Effector CD8-positive, alpha-beta T cell (primary cell): ENCODE measurements at places on chromosomes 6 and 20.
A peak's percentile ranks its signal among the peaks of the same experiment; 100 is the strongest.

GRCh38 chr6:71474942-71475341, 186.3 kb downstream of the OGFRL1 start:
- no peak for DNase-seq

DNA sequence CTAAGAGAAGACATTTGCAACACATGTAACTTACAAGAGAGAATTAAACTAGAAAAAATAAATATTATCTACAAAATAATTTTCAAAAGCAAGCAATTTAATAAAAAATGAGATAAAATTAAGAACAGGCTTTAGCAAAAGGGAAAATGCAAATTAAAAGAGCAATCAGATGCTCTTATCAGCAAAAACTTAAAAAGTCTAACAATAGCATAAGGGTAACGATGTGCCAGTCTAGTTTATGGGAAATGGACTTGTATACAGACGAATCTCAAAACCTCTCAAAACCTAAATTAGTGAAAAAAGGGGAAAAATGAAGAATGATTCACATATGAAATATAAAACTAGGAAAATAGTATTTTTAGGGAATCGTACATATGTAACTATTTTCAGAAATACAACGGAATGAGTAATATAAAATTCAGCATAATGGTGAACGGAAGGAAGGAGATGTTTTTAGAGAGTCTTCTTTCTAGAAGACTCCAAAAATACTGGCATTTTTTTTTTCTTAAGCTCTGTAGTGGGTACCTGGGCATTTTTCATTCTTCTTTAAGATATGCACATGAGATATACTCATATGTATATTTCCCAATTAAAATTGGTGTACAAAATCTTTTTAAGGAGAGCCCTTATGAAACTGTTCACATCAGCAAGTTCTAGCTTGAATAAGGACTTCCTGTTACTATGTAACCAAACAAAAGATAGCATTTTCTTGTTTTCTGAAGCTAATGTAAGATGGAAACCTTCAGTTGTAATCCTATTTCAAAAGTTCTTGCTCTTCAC, 927 bp upstream of the MANEA start:
- DNase-seq: no peak

DNA sequence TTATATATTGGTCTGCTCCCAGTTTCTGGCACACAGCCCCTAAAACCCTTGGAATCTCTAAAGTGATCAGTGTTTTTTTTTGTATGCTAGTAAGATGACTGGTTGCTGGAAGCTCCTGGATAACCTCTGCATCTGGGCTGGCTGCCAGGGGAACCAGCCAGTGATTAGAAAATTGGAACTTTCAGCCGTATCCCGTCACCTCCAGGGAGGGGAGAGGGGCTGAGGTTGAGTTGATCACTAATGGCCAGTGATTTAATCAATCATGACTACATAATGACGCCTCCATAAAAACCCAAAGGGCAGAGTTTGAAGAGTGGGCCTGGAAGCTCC, 48.0 kb upstream of the NOP56 start:
- no peak for DNase-seq

DNA sequence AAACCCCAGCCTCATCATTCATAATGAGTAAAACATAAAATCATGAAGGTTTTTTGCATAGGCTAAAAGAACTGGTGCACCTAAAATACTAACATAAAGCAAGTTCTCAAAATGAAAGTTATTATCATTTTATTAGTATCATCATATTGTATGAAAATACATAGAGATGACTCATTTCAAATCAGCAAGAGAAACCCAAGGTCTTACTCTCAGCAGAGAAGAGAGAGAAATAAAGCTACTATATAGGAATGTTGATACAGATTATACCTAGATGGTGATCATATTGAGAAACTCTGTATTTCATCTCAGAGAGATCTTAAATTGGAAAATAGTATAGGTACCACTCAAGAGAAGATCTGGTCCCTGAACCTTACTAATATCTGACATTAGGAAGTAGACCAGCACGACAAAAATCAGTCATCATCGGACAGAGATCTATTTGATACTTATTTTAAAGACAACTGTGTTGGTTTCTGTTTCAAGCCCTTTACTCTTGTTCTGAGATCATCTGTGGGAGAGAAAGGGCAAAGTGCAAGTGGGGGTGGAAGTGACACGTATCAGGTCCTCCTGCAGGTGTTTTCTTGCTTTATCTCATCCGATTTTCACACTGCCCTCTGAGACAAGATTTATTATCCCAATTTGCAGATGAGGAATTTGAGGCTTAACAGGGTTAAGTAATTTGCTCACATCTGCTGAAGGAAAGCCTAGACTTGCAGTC, 532.3 kb downstream of the MAFB start:
- DNase-seq: no peak

DNA sequence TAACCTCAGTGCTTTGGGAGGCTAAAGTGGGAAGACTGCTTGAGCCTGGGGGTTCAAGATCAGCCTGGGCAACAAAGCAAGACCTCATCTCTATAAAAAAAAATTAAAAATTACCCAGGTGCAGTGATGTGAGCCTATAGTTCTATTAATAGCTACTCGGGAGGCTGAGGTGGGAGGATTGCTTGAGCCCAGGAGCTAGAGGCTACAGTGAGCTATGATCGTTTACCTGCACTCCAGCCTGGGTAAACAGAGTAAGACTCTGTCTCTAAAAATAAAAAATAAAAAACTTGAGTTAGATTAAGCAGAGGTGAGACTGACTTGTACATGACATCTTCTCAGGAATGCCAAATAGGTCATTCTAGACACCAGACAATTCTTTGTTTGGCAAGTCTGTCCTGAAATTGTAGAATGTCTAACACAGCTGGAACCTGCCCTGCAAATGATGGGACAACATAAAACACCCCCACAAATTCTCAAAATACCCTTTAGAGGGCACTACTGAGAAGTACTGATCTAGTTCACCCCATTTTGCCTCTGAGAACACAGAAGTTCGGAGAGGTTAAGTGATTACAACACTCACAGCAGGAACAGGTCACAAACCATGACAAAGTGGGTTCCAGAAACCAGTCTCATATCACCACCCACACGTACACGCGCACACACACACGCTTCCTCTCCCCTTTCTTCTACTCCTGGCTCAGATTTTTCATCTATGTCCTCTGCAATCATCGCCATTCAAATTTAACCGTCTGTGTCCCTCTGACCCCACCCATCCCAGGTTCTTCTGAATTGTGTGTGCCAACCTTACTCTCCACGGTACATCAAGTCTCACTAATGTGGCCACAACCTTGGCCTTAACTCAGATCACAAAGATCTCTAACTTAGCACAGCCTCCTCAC, 38.3 kb downstream of the ARHGAP18 start:
- DNase-seq: no peak

GRCh38 chr20:1945134-1945618, 48.7 kb downstream of the PDYN start:
- DNase-seq: no peak

DNA sequence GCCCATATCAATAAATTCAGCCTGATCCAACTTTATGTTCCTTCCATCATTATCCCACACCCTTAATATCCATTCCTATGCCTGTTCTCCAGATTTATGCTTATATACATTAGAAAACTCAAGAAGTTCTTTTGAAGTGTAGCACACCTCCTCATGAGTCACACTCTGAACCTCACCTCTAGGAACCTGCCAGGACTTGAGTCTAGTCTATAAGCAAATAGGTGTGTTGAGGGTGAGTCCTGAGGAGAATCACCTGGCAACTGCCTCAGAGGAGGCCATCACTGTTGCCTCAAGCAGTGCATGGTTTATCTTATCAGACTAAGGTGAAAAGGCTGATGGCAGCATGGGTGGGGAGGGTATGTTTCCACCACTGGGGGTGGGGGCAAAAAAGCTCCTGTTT, 496.7 kb downstream of the C6orf118 start:
- no peak for DNase-seq

DNA sequence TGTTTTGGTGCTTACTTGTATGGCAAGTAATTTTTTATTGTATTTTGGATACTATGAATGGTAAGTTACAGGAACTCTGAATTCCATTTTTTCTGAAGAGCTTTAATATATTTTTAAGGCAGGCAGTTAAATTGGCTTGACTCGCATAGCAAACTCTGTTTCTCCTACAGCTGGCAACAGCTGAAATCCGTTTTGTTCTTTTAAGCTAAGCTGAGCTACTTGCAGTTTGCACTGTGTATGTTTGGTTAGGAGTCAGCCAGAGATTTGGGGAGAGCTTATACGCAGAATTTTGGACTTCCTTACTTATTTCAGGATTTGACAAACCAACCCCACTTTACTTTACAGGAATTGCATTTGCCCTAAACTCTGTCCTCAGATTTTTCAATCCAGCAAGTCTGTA, 179.1 kb downstream of the COL19A1 start:
- DNase-seq: no peak

- DNase-seq: no peak
These were observed 9.5 kb upstream of the SIRPB1 start for GRCh38 chr20:1629321-1629720.

GRCh38 chr20:16243470-16243869, 329.8 kb downstream of the KIF16B start:
- no peak for DNase-seq

DNA sequence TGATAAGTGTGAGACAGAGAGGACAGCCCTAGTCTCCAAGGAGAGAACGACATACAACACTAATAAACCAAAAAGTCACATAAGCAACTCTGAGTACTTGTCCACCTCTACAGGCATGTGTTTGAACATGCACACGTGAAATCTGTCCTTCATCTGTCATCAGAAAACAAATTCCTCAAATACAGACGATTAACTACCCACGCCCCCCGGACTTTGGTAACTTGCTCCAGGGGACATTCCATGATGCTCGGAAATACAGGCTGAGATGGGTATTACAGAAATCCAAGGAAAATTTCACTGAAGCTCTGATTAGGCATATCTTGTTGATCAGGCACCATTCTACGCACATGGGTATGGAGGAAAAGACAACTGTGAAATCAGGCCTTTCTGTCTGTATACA, 57.8 kb downstream of the LYRM4 start:
- no peak for DNase-seq

GRCh38 chr6:170167657-170168159, 123.2 kb downstream of the DLL1 start:
- no peak for DNase-seq

DNA sequence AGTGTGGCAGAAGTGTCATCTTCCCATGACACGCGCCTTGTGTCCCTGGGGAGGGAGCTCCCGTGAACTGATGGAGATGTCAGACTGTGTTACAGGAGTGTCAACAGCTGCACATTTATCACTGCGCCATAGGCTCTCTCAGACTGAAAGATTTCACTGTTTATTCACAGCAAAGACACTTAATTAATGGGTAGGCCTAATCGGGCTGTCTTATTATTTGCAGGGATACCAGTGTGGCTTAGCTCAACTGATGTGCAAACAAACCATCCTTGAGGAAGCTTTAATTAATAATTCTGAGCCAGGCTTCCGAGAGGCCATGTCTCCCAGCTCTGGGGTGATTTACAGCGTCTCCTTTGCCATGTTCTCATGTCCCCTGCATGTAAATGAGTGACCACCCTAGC, 771.0 kb downstream of the QKI start:
- no peak for DNase-seq

- DNase-seq: no peak
These were observed 12.8 kb upstream of the IRAK1BP1 start for GRCh38 chr6:78854546-78854945.

- no peak for DNase-seq
These were observed 64.4 kb upstream of the PLEKHG1 start for GRCh38 chr6:150535151-150535804.

DNA sequence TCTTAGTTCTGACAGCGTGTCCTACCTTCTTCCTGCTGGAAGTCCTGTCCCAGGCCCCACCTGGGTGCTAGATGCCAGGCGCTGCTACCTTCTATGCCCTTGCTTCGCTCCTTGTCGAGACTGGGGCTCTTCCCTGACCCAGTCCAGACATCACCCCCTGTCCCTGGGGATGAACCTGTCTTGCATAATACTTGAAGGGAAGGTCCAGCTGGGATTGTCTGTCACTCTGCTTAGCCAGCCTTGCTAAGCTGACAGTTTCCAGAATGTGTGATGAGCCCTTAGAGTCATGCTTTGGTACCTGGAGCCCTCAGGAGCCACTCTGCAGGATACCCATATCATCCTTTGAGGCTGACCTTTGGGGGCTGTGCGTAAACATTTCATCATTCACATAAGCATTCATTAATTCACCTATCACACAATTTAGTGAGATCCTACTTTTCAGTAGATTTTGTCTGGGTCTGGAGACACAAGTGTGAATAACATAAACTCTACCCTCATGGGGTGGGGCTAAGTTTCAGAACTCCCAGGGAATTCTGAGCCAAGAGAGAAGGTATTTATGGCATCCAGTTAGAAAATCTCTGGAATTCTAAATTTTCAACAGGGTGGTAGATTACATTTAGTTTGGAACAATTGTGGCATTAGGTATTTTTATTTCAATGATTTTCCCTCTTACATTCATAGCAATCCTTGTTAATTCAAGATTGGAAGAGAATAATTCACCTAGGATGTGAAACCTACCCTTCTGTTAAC, 151.1 kb upstream of the HDAC2 start:
- no peak for DNase-seq

DNA sequence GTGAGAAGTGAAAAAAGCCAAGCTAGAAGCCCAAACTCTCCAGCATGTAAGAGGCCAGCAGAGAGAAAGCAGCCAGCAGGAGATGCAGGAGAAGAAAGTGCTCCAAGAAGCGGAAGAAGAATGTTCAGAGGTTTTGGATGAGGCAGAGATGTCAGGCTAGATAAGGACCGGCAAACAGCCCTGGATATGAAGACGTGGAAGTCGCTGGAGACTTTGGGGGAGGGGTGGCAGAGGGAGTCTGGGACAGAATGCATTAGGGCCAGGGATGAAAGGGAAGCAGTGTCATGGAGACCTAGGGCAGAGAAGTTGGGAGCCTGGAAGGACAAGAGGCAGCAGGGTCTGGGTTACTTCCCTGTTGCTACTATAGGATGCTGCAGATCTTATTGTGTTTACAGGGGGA, 5.3 kb upstream of the SCUBE3 start:
- DNase-seq: no peak

- DNase-seq: no peak
These were observed 172.9 kb downstream of the MMS22L start for GRCh38 chr6:97110149-97110548.

DNA sequence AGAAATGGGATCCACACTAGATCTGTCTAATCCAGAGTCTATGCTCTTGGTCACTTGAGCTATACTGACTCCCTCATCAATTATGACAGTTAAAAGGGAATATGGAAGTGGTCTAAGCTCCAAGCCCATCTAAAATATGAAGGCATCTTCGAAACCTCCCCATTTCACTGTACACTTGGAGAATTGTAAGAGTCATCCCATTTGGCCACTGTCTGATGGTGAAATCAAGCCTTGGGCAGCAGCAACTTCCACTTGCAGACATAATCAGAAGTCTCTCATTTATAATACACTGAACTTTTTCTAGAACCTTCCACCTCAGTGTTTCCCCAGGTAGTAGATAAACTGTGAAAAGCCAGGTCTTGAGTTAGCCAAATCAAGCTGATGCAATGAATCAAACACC, 26.3 kb upstream of the UBR2 start:
- no peak for DNase-seq

GRCh38 chr6:95577304-95578105, at the start of gene MANEA:
MANEA (plus strand) TSS chr6:95577535; CDS start chr6:95586440, 8,905 bp downstream.
- peak; percentile 77 for DNase-seq

DNA sequence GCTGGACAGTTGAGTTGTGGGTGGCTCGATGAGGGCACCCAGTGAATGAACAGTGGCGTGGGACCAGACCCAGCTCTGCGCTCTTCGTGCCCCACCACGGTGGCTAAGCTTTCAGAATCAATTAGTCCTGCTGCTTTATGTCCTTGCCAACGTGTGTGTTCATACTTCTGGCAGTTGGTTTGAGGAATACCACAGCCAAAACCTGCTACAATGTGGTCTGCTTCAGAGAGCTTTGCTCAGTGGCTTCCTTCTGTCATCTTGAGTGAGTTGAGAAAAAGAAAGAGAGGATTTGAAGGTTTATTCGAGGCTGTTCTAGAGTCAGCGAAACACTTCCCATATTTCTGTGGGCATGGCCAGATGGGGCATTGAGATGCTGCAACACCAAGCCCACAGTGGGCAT, 39.5 kb upstream of the SLC22A2 start:
- no peak for DNase-seq
